Right ventricle myocardium inferior (tissue), 1 donor: ENCODE measurements at places on chromosomes 12 and 14. TPM values are rescaled to one million over a fixed set of nuclear protein-coding genes. Genes with fewer than 3 reads are reported as not detected.

- no peak for DNase-seq
Measured at GRCh38 chr12:125093681-125094330, 28.6 kb downstream of the AACS start.

DNA sequence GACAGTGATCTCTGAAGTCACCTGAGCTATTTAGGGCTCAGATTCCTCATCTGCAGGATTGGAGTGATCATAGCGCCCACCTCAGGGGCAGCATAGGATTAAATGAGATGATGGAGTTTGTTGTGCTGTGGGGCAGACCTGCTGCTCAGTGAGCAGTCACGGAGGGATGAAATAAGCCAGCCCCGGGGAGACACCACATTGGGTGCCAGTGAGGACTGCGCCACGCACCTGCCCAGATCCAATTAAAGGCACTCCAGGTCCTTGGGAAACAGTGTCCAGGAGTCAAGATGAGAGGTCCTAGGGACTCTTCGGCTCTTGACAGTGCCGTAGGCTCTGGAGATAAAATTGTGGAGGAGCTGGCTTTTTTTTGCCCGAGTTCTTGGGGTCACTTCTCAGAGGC lies 166.2 kb downstream of the ADGRD1 start:
- no peak for DNase-seq

- DNase-seq: no peak
Measured at GRCh38 chr12:86261142-86261541, 5.0 kb upstream of the MGAT4C start.

- DNase-seq: peak; percentile 61
Measured at GRCh38 chr12:52878507-52879393, 26.1 kb downstream of the KRT8 start.

DNA sequence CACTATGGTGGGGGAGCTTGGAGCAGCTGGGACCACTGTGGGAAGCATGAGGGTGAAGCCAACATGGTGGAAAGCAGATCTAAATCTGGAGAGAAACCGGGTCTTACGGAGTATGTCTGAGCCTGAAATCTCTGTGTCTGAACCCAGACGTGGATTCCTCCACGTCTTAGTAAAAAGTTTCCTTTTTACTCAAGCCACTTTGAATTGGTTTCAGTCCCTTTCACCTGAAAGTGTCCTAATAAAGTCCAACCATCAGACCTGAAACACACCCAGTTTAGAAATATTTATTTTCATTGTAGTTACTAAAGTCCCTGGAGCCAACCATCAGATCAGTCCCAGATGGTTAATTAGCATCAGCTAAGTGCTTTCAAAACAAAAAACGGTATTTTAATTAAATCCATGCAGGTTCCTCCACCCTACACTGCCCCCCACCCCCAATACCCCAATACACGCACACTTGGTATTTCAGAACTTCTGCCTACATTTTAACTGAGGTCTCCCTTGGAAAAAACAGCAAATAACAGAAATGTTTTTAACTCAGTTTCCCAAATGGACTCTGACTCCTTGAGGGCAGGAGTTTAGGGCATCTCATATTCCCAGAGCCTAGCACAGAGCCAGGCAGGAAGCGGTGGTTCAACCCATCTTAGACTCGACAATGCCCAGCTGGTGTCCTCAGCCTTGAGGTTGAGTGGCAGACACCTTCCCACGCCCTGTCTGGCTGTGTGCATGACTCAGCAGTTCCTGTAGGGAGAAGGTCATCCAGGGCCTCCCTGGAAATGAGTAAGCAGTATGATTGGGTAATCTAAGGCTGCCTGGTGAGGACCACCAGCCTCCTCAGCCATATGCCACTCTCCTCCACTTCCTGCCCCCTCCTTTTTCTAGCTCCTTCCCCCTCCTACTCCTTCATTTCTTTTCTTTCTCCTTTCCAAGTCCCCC lies 175.8 kb downstream of the TTC8 start:
- no peak for DNase-seq

- no peak for DNase-seq
Measured at GRCh38 chr14:51727526-51727925, 75.8 kb downstream of the FRMD6 start.

- no peak for DNase-seq
Measured at GRCh38 chr14:71362920-71363584, 455.8 kb downstream of the PCNX1 start.

GRCh38 chr12:127675936-127676335 lies 591.0 kb upstream of the TMEM132C start:
- no peak for DNase-seq

DNA sequence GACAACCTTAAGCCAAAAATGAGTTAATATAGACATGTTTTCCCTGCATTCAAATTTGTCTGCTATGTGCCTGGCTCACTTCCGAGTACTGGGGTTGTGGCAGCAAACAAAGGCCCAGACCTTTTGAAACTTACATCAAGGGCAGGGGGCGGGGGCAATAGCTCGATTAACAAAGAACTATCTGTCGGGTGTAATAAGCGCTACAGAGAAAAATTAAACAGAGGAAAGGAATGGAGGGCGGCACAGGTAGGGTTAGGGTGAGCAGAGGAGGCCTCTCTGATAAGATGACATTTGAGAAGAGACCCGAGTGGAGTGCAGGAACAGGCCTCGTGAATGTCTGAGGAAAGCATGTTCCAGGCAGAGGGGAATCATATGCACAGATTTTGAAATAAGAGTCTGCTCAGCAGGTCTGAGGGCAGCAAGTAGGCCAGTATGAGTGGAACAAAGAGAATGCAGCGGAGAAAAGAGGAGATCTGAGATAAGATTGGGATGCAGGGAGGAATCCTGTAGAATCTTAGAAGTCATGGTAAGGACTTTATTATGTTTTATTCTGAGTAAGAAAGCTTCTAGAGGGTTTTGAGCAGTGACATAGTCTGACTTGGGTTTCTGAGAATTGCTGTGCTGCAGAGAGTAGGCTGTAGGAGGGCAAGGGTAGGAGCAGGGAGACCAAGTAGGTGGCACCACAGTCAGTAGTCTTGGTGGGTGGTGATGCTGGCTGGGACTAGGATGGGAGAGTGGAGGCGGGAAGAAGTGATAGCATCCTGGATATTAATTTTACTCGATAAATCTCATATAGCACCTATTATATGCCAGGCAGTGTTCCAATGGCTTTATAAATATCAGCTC lies 52.6 kb downstream of the BICDL1 start:
- DNase-seq: no peak

GRCh38 chr12:20039562-20039961 lies 328.8 kb upstream of the PDE3A start:
- no peak for DNase-seq

- DNase-seq: no peak
Measured at GRCh38 chr12:79614730-79615129, 76.0 kb downstream of the PAWR start.

DNA sequence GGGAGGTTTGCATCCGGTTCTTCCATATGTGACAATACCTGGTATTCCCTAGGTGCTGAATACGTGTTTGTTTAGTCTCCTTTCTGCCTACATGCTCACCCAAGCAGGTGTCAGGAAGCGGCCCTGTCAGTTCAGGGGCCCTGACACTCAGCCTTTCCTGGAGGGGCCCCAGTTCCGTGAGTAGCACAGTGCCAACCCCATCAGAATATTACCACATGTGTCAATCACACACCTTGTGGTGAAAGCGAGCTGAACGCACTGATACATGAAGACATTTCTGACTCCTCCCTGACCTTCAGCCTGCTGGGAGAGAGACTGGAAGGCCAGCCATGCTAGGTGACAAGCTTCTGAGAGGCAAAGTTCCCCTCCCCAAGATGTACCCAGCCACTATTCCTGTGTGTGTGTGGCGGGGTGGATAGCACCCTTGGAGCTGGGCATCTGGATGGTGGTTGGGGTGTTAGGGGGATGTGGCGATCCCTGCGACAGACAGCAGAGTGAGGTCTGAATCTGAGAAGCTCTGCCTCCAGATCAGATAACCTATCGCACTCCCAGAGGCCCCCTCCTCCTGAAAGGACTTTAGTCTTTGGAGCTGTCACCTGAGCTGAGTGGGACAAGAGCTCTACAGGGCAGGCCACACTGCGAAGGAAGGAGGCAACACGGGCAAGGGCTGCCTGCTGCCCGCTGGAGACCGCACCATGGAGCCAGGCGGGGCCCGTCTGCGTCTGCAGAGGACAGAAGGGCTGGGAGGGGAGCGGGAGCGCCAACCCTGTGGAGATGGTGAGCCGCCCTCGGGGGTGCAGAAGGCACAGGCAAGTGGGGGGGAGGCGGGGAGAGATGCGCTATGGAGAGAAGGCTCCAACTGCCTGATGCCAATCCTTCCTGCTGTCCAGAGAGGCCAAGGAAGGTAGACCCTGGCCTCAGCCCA lies at the start of gene SOAT2:
TSS of gene SOAT2 (plus strand) at position 604 of the 925 bp plus-strand sequence. CDS start at position 696, 92 bp downstream.
- DNase-seq: no peak

DNA sequence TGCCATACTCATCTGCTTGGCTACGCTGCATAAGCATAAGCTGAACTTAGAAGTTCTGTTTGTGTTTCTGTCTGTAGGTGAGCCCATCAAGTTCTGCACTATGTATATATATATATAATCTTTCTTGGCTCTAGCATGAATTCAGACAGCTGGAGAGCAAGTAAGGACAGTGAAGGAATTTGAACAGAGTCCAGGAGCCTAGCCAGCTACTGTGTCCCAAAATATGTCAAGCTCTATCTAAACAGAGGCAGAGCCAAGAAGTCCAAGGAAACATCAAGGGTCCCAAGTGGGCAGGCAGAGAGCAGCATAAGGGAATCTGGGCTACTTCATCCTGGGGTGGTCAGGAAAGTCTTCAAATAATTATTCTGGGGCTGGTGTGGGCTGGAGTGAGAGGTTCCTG lies 118.5 kb upstream of the NPAS3 start:
- no peak for DNase-seq

- DNase-seq: no peak
Measured at GRCh38 chr12:5985471-5985870, 40.4 kb upstream of the ANO2 start.

GRCh38 chr12:66243911-66244310 lies 54.9 kb downstream of the IRAK3 start:
- DNase-seq: no peak

DNA sequence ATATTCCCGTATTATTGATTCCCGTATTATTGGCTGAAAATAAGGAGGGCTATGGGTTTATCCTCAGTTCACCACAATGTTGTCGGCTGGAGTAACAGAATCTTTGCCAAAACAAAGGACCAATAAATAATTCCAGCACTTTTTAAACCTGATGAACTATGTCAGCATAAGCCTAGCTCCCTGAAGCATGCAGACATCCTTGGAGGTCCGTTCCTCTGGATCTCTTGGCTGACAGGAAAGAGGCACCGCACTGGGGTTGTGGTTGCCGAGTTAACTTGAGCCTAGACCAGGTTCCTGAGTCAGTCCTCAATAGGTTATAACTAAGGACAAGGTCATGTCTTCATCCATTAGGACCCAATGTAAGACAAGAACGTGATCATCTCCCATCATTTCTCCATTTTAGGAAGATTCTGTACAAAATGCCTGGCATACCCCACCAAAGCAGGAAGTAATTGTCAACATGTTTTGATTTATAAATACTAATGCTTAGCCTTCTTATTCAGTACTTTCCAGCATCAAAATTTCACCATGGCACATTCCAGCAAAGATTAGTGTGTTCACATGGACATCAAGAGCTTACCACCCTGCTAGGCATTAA lies 36.6 kb downstream of the NID2 start:
- no peak for DNase-seq

DNA sequence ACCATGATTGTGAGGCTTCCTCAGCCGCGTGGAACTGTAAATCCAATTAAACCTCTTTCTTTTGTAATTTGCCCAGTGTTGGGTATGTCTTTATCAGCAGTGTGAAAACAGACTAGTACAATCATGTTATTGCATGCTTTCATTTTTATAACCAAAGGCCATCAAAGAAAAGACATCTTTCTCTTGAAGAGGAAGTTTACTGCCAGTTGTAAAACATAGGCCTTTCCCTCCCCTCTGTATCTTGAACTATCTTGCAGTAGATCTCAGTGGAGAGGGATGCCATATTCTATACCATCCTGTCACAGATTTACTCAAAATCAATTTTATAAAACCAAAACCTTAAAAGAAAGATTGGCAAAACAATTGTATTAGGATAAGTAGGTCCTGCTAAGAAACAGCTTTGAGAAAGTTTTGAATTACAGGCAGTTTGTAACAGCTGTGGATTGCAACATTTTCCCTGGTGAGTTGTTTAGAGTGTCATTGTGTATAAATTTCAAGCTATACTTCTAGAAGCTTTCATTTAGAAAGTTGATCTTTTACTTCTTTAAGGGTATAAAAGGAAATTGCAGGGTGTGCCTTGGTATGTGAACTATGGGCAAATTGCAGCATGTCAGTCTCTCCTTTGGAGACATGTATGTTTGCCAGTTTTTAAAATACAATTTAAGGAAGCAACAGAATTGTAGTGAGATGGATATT lies 128.0 kb downstream of the ATP23 start:
- DNase-seq: no peak

- DNase-seq: no peak
Measured at GRCh38 chr14:79580414-79580813, 630.9 kb downstream of the DIO2 start.

DNA sequence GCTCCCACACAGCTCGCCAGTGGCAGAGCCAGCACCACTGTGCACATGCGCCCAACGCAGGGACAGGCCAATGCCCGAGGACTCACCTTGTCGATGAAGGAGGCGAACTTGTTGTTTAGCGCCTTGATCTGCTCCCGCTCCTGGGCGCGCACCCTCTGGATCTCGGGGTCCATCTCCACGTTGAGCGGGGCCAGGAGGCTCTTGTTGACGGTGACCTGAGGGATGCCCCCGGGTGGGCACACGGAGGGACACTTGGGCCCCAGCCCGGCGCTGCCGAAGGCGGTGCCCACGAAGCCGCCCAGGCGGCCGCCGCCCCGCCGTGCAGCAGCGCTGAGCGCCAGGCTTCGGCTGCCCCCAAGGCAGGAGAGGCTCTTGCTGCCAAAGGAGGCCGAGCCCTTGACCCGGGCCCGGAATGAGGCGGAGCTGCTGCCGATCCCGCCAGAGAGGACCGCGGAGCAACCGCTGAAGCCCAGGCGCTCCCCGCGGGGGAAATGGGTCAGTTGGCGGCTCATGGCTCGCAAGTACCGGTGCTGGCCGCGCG lies at the start of gene KRT72:
TSS of gene KRT72 (minus strand) at position 523 of the 541 bp plus-strand sequence. CDS start at position 512, 11 bp downstream.
- DNase-seq: no peak

- no peak for DNase-seq
Measured at GRCh38 chr14:22232933-22233332, 356.1 kb downstream of the DAD1 start.

DNA sequence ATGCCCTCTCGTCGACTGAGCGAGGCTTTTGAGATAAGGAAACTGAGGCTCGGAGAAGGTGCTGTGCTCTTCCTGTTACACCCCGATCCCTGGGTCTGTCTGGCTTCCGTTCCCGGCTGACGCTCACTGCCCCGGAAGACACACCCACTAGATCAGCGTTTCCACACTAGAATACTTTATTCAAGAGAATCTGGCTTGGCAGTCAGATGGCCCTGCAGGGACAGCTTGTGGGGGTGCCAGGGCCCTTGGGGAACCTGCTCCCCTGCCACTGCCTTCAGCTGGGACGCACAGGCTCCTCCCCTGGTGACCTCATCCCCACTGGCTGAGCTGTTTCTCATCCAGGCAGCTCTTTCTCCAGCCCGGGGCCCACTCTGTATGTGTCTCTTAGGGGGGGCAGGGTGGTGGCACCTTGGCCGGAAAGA lies 13.7 kb downstream of the PGF start:
- peak; percentile 88 for DNase-seq

The DCAF11 gene
- 84.7 TPM for total RNA-seq

The RDH16 gene
- total RNA-seq: not detected

The DPF3 gene
- 27.3 TPM for total RNA-seq

The IAPP gene
- not detected for total RNA-seq

The SLC2A13 gene
- total RNA-seq: 6.3 TPM

The CFAP251 gene
- total RNA-seq: 1.3 TPM
